KBM-7 (cell line): ENCODE measurements at places on chromosomes 11 and 22.
A peak's percentile ranks its signal among the peaks of the same experiment; 100 is the strongest.

DNA sequence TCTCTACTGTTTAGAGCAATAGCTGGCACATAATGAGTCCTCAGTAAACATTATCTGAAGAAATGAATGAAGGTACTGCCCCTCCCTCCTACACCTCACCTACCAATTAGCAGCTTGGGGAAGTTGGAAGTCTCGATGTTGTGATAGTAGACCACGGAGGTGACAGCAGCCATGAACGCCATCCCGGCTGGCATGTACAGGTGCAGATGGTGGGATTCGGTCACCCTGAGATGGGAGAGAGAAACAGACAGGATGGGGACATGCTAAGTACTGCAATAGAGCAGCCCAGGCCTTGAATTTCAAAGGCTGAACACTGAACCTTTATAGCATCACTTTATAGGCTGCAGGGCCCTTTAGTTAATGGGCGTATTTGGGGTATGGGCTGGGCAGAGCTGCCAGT is 6.6 kb downstream of the ABCC8 start:
- no peak for DNase-seq

GRCh38 chr11:37511425-37511933 is 913.4 kb upstream of the RAG2 start:
- no peak for DNase-seq

DNA sequence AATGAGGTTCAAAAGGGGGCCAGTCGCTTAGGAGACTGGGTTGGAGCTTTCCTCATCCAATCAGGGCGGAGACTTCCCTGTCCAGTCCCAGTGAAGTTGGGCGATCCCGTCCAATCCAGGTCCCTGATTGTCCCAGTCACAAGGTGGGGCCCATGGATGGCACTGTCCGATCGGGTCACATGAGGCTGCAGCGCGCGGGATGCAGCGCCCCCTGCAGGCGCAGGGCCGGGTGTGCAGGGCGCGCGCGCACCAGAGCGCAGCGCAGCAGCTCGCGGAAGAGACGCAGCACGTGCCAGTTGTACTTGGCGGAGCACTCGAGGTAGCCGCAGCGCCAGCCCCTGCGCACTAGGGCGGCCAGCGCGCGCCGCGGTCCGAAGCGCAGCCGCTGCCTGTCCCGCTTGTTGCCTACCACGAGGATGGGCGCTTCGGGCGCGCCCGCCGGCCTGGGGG is 2.3 kb downstream of the RASL10A start:
- DNase-seq, result no peak

GRCh38 chr11:2366276-2366675 is 10.8 kb upstream of the CD81 start:
- no peak for DNase-seq

DNA sequence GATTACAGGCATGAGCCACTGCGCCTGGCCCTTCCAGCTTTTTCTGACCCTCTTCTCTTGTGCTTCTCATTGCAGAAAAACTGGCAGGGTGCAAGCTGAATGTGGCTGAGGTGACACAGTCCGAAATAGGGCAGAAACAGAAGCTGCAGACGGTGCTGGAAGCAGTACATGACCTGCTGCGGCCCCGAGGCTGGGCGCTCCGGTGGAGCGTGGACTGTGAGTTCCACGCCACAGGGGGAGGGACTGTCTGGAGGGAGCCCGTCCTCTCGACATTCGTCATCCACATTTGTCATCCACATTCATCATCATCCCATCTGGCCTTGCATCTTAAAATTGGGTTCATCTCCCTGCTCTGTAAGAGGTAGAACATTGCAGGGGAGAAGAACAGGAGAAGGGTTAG is 49.3 kb upstream of the PARVG start:
- DNase-seq, result no peak

DNA sequence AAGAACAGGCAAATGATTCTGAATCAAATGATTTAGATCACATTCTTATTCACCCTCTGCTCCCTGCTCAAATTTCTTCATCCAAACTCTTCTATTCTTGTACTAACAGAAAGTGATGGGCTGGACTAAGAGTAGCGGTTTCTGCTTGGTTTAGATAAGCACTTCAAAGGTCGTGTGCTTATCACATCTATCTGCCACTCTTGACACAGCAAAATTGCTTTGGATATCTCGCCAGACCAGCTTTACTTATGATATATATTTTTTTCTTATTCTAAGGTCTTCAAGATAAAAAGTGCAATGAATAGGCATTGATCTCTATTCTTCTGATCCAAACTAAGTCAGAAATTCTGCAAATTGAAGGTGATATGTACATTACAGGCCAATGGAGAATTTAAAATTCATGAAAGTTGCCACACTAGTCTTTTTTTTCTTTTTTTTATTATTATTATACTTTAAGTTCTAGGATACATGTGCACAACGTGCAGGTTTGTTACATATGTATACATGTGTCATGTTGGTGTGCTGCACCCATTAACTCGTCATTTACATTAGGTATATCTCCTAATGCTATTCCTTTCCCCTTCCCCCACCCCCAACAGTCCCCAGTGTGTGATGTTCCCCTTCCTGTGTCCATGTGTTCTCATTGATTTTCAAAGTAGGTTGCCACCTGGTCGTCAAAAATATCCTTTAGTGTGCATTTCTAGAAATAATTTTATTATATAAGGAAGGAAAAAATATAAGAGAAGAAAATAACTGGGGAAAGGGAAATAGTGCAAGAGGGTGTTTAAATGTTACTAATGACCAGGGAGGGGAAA is 1941.0 kb upstream of the RAG2 start:
- DNase-seq, result peak; percentile 11

DNA sequence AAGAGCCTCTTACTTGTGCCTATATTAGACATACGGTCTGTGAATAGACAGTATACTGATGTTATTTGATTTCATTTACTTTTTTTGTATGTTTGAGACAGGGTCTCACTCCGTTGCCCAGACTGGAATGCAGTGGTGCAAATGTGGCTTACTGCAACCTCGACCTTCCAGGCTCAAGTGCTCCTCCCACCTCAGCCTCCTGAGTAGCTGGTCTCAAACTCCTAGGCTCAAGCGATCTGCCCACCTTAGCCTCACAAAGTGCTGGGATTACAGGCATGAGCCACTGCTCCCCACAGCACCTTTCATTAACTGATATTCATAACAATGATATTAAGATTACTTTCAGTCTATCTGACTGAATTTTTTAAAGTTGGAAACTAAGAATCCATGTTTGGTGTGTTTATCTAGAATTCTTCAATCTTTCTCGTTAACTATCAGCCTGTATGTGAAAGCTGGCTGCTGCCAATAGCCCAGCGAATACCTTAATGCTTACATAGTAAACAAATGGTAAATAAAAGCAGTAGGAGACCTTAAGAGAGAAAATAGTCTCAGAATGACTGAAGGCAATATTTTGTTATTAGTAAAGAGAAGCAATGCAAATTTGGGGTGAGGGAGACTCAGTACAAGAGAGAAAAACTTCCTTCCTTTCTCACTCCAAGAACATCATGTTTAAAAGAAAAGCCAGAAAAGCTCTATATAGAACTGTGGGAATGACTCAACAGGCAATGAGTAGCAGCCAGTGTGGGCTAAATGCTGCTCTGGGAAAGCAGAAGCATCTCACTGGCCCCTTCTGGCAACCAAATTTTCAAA is 101.9 kb downstream of the MRTFA start:
- DNase-seq, result peak; percentile 56

GRCh38 chr11:123523539-123523938 is 93.5 kb downstream of the GRAMD1B start:
- DNase-seq, result no peak

DNA sequence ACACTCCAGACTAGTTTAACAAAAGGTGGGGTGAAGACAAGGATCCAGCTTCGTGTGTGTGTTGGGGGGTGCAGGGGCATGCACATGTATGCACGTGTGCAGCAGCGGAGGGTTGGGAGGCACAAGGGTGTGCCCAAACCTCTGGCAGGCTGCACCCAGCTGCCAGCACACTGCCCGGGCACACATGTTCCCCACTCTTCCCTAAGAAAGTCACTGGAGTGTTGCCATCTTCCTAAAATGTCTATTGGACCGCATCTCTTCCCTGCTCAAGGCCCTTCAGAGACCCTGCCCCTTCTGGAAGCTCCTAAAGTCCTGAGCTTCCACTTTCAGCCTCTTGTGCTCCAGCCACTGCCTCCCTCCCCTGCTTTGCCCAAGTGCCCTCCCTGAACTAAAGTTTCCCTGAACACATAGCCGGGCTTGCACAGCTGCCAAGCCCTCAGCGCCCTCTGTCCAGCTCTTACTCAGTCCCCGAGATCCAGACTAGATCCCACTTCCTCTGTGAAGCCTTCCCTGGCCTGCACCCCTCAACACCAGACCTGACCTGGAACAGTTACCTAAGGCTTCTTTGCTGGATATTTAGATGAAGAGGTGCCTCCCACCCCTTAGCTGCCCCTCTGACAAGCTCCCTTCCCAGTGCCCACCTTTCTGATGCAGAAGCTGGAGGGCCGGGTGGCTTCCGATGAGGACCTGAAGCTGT is 6.0 kb downstream of the CFL1 start:
- no peak for DNase-seq

DNA sequence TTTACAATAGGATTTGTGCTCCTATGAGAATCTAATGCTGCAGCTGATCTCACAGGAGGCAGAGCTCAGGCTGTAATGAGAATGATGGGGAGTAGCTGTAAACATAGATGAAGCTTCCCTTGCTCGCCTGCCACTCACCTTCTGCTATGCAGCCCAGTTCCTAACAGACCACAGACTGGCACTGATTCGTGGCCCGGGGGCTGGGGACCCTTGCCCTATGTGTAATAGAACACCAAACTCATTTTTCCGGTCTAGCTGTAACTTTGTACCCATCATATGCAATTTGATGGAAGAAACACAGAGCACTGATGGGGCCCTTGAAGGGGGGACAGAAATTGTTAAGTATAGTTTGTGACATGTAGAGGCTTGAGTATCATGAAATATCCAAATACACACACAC is 79.6 kb upstream of the OR5AK2 start:
- DNase-seq, result no peak

- DNase-seq, result no peak
Measured at GRCh38 chr11:83162377-83162776, 5.4 kb downstream of the PCF11 start.

DNA sequence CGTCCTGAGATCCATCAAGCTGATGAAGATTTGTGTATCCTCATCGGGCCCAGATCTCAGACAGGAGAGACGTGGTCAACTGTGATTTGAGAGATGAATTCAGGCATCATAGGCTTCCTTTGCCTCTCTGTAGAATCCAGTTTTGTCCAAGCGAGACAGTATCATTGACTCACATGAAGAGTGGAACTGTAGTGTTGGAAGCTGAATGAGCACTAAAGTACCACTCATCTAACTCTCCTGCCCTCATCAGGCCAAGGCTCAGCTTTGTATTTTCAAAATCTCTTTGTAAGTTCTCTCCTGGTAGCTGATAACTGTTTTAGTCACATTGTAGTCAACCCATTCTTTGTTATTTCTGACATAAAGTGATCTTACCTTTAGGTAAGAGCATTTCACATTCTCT is 85.1 kb downstream of the KIRREL3 start:
- no peak for DNase-seq

DNA sequence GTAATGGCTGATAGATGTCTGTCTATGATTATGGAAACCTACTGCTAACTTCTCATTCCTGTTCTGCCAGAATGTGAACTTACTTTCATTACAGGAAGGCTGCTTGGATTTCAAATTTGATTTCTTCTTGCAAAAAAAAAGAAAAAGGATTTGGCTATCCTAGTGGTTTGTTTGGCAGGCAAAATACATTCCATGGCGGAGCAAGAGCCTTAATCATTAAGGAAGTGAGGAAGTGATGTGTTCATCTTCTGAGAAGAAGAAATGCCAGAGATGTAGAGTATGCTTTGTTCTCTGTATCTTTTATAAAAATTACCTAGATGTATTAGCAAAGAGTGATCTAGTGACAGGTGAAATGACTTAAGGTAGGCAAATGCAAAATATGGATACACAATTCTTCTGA is 356.3 kb downstream of the SOX6 start:
- DNase-seq, result no peak

- no peak for DNase-seq
Measured at GRCh38 chr11:119701591-119702549, 27.1 kb downstream of the NECTIN1 start.

DNA sequence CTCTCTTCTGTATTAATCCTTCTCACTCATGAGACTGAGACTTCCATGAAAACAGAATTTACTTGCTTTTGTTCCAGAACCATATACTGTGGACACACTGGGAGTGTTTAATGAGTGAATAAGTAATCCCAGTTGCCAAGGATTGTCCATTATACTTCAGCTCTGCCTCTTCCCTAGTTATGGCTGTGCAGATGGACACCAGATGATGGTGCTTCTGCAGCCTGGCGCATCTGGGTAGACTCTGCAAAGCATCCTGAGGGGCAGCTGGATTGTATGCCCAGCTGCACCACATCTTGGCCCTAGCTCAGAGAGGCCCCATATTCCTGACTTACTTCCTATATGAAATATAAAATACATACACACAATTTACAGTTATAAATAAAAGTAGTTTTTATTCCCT is 43.5 kb downstream of the DBX1 start:
- DNase-seq, result no peak

GRCh38 chr11:58928107-58928499 is 11.2 kb upstream of the GLYATL1 start:
- DNase-seq, result no peak

DNA sequence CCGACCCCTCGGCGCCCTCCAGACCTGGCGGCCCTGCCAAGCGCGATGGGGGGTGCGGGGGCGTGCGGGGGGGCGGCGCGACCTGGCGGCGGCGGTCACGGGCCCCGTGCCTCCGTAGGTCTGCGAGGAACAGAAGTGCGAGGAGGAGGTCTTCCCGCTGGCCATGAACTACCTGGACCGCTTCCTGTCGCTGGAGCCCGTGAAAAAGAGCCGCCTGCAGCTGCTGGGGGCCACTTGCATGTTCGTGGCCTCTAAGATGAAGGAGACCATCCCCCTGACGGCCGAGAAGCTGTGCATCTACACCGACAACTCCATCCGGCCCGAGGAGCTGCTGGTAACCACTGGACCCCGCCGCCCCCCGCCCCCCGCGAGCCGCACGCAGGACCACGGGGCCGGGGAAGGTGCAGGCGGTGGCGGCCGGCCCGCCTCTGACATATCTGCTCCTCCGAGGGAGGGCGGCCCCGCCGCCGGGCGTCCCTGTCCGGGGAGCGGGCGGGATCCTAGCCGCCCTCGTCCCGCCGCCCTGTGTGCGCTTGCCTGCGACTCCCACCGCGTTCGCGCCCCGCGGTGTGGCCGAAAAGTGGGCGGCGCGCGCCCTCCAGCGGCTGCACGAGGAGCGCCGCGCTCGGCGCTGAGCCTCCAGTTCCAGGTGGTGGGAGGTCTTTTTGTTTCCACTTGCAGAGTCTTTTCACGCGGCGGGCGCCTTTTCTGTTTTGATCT is 2.1 kb downstream of the CCND1 start:
- DNase-seq, result peak; percentile 84

DNA sequence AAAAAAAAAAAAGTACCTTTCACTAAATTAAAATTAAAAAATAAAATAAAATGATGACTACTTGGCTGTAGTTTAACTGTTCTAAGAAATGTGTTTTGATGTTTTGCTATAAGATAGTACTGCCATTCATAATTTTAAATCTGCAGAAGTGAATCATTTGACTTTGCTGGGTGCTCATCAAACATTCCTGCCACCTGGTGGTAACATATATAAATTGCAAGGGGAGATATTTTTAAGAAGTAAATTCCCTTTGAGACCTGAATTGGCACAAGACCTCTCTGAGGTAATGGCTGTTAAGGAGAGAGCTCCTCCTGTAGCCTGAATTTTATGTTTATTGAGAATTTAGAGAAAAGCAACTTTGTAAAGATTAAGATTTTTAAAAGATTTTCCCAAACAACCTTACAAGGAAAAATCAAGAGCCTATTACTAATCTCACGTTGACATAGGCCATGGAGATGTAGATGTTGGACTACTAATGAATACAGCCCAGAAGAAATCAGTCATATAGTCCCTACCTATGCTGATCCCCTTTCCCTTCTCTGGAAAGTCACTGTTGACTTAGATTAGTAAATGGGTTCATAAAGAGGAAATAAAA is 11.9 kb upstream of the NARS2 start:
- DNase-seq, result peak; percentile 64

GRCh38 chr11:61588728-61589191 is 7.9 kb upstream of the SYT7 start:
- DNase-seq, result no peak
